ENCODE measurements at places on chromosomes 16 and 17.

DNA sequence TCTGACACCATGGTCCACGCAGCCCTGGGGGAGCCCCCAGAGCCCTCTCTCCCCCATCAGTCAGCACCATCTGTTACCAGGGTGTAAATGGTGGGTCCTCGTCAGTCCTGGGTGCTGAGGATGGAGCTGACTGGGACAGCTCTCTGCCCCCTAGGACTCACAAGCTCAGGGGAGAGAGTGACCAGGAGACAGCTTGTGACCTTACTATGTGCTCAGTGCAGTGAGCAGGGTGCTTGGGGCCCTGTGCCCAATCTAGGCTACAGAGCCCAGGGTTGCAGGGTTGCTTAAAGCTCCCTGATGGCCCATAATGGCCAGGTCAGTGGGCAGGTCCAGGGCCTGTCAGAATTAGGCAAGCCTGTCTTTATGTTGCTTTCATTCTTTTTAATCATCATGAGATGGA, 11.3 kb downstream of the MMP2 start:
- DNase-seq: no peak

DNA sequence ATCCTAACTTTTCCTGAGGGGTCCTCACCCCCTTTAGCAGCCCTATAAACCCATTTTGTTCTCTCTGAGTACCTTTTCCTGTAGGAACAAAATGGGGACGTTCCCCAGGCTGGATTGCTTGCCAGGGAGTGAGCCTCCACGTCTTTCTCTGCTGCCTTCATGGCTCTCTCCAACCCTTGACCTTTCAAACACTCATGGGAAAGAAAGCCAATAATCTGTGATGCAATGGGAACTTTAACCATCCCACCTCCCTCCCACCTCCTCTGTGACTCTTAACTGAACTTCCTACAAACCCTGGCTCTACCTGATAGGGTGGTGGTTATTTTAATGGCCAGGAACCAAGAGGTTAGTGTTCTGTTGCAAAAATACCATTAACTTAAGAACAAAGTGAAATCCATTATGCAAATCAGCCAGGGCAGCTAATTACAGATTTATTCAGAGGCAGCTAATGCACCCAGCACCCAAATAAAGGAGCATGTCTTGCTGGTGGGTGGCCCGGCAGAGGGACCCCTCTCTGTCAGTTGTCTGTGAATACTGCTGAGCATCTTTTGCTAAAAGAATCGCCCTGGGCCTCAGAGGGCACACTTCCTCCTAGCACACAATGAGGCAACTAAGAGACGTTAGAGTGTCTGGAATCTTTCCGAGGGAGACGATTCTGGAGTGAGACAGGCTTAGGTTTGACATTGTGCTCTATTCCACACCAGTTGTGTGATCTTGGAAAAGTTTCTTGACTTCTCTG, 3.0 kb downstream of the PIPOX start:
- no peak for DNase-seq

GRCh38 chr16:83010776-83011720, 384.3 kb downstream of the CDH13 start:
- DNase-seq: no peak

DNA sequence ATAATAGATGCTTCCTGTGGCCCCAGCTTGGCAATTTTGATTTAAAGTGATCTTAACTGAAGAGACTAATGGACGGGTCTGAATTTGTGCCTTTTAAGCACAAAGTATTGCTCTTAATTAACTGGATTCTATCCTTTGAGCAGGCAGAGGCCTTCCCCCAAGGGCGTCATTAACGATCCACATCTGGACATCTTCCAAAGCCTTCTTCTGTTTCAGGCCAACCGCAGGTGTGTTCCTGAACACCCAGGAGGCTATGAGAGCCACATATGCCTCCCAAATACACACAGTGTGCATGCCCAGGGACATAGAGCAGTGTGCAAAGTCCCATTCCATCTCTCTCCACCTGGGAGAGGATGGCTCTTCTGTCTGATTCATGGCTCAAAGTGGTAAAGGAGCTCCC, 42.3 kb downstream of the MAPT start:
- DNase-seq: no peak

Measured in urothelium cell line (cell line).